Activated T-cell treated with anti-CD3 and anti-CD28 coated beads, Interleukin-2, amount 50 U/mL, for 4 hours (primary cell): ENCODE measurements at places on chromosomes 5 and 9. TPM values are rescaled to one million over a fixed set of nuclear protein-coding genes. Genes with fewer than 3 reads are reported as not detected.

GRCh38 chr5:115423541-115423940 is 121.0 kb downstream of the FEM1C start:
- no peak for DNase-seq

GRCh38 chr9:117742131-117742530 is 37.9 kb downstream of the TLR4 start:
- DNase-seq = no peak

DNA sequence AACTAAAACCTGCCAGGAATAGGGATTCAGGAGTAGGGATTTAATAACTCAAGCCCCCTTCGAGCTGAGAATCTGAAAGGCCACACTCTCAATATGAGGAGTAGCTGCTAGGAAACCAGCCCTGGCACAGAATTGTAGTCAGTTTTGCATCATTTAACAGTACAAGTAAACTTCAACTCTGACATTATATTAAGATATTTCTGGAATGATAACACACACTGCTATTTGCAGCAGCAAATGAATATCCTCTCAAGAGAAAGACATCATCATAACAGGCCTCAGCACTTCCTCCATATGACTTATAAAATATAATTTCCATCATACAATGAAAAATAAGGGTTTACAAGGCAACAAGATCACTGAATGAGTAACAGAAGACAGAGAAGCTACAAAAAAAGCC is 138.2 kb upstream of the RFX3 start:
- DNase-seq = no peak

DNA sequence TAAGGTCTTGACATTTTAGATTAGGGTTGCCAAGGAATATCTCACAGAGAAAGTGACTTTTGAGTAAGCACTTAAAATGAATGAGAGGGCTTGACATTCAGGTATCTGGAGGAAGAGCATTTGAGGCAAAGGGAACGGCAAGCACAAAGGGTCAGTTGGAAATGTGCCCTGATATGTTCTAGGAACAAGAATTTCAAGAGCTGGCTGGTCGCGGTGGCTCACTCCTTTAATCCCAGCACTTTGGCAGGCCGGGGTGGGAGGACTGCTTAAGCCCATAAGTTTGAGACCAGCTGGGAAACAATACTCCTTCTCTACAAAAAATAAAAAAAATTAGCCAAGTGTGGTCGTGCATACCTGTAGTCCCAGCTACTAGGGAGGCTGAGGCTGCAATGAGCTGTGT is 16.5 kb downstream of the KIAA1958 start:
- no peak for DNase-seq

- no peak for DNase-seq
These were observed 141.1 kb upstream of the TARS1 start for GRCh38 chr5:33299621-33300208.

GRCh38 chr9:82490019-82490499 is 501.5 kb downstream of the SPATA31D1 start:
- DNase-seq = no peak

DNA sequence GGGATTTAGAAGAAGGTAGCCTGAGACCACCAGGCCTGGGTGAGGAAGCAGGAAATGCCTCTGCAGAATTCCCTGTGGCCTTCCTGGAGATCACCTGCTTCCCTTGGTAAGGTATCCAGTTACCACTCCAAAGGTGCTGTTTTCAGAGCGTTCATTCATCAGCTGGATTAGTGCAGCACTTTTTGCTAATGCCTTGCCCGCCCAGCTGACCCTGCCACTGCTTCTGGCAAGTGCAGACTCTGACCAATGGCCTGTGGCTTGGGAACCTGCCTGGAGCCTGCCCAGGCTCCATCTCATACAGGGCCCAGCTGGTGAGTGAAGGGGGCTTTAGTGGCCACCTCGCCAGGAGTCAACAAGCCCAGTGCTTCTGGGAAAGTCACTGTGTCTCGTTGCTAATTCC is 48.6 kb downstream of the FOXI1 start:
- no peak for DNase-seq

DNA sequence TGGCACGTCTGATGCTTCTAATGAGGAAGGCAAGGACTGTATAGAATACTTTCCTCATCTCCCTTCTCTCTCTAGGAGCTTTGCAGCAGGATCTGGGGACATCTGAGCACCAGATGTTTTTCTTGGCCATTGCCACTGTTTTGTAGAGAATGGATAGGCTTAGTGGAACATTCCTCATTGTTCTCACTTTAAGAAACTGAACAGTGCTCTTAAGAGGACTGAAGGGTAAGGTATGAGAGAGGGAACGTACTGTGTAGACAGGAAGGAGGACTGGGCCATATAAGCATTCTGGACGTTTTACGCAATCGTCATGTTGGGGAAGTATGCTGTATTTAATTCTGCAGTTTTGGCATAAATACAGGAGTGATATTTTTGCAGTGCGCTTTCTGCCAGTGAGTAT is 70.6 kb downstream of the SMARCA2 start:
- DNase-seq = no peak

DNA sequence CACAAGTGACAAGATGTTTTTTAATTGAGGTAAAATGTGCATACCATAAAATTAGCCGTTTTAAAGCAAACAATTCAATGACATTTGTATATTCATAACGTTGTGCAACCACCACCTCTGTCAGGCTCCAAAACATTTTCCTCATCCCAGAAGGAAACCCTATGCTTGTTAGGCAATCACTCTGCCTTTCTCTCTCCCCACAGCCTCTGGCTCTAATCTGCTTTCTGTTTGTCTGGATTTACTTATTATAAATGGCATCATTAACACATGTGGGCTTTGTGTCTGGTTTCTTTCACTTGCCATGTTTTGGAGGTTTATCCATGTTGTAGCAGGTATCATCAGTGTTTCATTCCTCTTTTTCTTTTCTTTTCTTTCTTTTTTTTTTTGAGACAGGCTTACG is 1.4 kb upstream of the N4BP3 start:
- no peak for DNase-seq

GRCh38 chr9:2964470-2964869 is 120.6 kb upstream of the PUM3 start:
- no peak for DNase-seq

DNA sequence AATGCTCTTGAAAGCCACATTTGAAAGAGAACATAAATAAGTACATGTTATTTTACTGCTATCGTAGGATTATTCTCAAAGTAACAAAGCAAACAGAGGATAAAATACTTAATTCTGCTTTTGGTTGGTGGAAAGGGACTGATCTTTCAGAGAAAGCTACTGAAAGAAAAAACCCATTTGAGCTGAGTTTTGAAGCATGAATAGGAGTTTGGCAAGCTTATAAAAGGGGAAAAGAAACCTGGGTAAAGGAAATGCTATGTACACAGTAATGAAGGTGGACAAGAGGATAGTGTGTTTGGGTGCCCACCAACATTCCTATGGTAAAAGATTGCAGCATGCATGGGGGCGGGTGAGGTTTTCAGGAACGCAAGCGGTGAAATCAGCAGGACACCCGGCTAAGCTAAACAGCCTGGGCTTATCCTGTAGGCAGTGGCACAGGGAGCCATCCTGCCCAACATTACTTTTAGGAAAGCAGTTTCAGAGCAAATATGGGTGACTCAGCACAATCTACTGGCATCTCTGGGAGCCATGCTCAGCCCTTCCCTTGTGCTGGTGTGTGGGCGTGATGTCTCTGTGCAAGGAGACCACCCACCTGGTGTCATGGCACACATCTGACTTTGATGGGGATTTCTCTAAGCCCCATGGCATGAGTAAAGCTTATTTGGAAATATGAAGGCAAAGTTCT is 673.9 kb upstream of the KLF4 start:
- no peak for DNase-seq

- no peak for DNase-seq
These were observed 15.6 kb downstream of the NDUFA8 start for GRCh38 chr9:122143876-122144405.

GRCh38 chr9:116589392-116590354 is 97.4 kb upstream of the TRIM32 start:
- no peak for DNase-seq

- DNase-seq = no peak
These were observed 7.7 kb downstream of the CENPK start for GRCh38 chr5:65555287-65555686.

- DNase-seq = no peak
These were observed 62.8 kb downstream of the DAB2IP start for GRCh38 chr9:121714075-121714705.

GRCh38 chr5:134491841-134492442 is 33.5 kb upstream of the JADE2 start:
- no peak for DNase-seq

DNA sequence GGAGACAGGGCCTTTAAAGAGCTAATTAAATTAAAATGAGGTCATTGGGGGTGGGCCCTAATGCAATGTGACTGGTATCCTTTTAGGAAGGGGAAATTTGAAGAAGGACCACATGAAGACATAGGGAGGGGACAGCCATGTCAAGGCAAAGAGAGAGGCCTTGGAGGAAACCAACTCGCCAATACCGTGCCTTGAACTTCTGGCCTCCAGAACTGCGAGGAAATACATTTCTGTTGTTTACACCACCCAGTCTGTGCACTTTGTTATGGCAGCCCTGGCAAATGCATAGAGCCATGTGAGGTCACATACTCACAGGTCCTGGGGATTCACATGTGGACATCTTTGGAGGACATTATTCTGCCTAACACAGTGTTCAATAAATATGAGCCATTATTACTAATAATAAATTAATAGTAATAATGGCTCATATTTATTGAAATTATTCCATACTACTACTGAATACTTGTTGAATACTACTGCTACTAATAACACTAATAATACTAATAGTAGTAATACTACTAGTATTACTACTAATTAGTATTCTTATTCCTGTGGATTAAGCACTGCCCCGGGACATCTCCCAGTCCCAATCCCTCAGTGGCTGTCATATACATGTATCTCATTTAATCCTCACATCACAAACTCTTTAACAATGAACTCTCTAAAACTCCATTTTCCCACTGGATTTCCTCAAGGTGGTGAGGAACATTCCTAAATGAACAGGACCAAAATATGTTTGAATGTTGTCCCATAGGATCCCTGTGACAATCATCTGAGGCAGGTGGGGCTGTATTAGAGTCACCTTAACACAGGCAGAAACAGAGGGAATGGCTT is 8.4 kb downstream of the TRAF1 start:
- peak; percentile 4 for DNase-seq

GRCh38 chr5:122262103-122262502 is 49.9 kb upstream of the SNCAIP start:
- no peak for DNase-seq

GRCh38 chr9:109781541-109782197 is 1.7 kb downstream of the PALM2AKAP2 start:
- no peak for DNase-seq

- DNase-seq = peak; percentile 71
These were observed 9.2 kb upstream of the GPRIN1 start for GRCh38 chr5:176619203-176619568.

DNA sequence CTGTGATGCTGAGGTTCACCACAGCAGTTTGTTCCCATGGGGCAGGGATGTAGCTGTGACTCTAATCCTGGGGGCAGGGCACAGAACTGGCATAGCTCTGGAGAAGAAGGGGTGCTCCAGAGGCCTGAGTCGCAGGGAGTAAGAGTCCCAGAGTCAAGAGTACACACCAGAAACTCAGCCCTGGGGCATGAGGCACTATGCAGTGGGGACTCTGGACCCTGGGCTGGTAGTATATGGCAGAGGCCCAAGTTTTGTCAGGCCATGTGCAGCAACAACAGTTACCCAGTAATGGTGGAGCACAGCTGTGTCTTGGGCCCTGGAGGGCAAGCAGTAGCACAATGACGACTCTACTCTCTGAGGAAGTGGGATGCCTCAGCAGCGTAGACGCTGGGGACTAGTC is 42.9 kb downstream of the TMEM38B start:
- no peak for DNase-seq

EIF4E1B gene
- not detected for total RNA-seq

DBH gene
- not detected for total RNA-seq

TRPM6 gene
- 0.18 TPM for total RNA-seq

FAM221B gene
- total RNA-seq = not detected

PLCXD3 gene
- not detected for total RNA-seq

FGFR4 gene
- total RNA-seq = 3.5 TPM

LHX2 gene
- total RNA-seq = 0.10 TPM

CYLC2 gene
- total RNA-seq = not detected

IFNA2 gene
- not detected for total RNA-seq

RANBP17 gene
- total RNA-seq = not detected

SNX18 gene
- 11.7 TPM for total RNA-seq
